Activated gamma-delta T cell (primary cell): ENCODE measurements at places on chromosomes 4 and X.
A peak's percentile ranks its signal among the peaks of the same experiment; 100 is the strongest.

GRCh38 chr4:8601556-8601955 lies 9.0 kb downstream of the CPZ start:
- DNase-seq = no peak

DNA sequence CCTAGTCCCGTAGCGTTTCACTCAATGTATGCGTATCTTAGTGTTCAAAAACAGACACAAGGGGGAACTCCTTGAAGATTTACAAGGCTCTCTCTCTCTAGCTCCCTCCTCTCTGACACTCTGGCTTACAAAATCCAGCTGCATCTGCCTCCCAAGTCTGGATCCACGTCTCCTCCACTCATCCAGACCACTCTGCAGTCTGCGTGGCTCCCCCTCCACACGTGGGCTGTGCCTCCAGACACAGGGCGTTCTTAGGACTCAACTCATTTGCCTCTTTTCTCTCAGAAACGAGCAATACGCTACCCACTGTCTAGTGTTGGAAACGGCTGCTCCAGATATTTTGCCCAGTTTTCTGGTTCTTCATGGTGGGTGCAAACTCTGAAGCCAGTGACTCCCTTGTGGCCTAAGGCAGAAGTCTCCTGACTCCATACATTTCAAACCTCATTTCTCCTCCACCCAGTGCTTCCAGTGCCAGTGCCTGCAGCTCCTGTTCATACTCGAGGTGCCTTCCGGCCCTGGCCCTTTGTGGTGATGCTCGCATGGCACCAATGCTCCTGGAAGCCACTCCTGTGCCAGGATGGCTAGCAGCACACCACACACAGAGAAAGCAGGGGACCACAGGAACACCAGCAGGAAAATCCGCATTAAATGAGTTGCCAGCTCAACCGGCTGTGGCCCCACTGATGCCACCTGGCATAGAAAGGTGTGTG lies 24.1 kb downstream of the NAT8L start:
- no peak for DNase-seq

DNA sequence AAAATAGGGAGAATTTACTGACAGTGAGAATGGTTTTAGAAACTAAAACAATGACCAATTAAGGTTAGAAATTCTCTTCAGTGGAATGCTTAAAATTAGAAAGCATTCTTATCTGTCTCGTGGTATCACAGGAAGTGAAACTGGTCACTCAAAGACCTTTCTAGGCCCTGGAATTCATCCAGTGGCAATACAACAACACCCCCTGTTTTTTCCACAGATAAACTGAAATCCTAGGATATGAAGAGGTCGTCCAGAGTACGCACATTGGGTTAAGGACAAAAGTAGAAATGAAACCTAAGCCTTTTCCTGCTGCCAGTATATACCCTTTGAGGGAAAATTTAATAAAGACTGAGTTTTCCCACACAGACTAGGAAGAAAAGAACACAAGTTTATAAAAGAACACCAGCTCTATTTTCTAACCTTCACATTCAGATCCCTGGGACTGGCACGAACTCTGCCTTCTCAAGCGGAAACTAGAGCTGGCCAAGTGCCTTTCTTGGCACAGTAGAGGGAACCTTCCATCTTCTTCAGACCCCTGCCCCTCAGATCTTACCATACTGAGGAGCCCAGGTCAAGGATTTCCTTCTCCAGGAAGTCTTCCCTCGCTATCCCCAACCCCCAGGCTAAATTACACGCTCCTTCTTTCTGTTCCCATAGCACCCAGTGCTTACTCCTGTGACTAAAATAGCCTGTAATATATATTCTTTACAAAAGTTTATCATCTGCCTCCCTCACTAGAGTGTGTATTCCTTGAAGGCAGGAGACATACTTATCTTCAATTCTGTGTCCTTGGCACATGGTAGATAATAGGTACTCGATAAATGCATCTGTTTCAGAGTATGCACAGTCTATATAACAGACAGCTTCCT lies 16.9 kb downstream of the LHFPL1 start:
- no peak for DNase-seq

DNA sequence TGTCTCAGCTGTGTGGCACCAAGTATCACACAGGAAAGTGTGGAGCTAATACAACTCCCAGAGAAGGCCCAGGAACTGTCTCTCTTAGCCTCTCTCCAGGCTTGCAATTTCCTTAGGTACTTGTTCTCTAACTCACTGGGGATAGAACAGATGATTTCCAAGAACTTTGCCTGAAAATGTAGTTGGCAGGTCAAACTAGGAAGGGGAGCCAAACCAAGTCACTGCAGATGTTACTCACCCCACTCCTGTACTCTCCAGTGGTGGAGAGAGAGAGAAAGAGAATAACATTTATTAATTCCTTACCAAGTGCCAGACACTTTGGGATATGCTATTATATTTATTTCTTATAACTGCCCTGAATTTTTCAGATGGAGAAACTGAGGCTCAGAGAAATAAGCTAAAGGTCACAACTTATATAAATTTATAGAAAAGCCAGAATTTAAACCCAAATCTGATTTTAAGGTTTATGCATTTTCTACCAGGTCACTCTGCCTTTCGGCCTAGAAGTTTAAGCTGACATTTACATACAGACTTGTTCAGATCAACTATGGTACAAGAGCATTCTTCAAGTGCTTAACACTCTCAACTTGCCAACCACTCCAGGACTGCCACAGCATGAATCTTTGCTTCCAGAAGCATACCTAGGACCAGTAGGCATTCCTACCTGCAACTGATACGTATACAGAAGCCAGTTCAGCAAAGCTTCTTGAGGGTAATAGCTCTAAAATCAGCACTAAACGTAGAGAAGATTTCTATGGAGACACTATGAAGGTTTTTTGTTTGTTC lies 248.6 kb upstream of the ETNPPL start:
- DNase-seq = no peak

DNA sequence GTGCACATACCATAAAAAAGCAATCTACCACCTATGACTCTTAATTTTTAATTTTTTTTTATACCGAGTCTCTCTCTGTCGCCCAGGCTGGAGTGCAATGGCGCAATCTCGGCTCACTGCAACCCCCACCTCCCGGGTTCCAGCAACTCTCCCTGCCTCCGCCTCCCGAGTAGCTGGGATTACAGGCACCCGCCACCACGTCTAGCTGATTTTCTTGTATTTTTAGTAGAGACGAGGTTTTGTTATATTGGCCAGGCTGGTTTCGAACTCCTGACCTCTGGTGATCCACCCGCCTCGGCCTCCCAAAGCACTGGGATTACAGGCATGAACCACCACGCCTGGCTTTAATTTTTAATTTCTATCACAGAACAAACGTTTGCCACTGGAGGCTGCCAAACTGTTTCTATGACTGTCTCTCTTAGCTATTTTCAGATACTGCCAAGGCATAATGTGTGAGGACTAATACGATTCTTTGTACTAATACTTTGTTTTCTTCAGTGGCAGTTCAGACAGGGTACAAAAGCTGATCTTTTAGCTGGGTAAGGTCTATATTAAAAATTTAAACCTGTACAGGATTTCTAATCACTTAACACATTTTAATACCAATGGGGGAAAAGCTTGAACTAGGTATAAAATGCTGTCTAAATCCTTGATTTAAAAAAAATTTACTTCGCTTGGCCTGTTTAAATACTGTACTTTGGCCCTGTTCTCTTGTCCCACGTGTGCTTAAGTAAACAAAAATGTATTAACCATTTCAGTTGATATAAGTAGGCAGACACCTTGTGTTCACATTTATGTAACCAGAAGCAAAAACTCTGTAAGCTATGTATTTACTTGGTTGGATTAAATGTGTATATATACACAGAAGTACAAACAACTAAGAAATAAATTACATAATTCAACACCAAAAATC lies 2.3 kb downstream of the PGRMC2 start:
- DNase-seq = no peak

DNA sequence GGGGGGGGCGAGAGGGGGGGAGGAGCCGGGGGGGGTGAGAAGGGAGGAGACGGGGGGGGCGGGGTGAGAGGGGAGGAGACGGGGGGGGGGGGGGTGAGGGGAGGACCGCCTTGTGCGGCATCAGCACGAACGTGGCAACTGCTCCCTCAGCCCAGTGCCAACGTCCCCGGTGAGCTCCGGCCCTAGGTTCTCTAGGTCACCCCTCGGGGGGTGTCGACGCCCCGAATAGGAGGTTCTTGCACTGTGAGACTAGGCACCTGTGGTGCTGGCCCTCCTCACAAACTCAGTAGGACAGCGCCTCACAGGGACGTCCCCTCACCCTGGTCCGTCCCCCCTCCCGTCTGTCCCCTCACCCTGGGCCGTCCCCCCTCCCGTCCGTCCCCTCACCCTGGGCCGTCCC lies 21.5 kb upstream of the GTPBP6 start:
- peak; percentile 15 for DNase-seq

DNA sequence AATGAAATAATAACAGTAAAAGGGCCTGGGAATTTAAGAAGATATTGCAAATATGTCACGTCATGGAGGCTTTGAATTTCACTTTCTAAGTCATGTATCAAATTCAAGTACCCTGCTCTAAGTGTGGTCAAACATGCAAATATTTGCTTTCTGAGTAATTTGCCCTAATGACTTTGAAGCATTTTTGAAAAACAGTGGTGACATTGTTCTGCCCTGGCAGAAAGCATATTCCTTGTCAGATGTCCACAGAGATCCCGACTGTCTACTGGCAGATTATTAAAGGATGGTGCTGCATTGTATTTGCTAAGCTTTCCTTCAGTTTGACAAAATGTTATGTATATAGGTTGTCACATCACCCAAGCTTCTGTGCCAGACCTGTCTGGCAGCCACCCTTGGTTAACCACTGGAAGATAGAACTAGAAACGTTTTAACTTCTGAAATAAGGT lies 92.5 kb downstream of the ANK2 start:
- DNase-seq = no peak
